ENCODE measurements at places on chromosomes 5 and 9.
A peak's percentile ranks its signal among the peaks of the same experiment; 100 is the strongest.

DNA sequence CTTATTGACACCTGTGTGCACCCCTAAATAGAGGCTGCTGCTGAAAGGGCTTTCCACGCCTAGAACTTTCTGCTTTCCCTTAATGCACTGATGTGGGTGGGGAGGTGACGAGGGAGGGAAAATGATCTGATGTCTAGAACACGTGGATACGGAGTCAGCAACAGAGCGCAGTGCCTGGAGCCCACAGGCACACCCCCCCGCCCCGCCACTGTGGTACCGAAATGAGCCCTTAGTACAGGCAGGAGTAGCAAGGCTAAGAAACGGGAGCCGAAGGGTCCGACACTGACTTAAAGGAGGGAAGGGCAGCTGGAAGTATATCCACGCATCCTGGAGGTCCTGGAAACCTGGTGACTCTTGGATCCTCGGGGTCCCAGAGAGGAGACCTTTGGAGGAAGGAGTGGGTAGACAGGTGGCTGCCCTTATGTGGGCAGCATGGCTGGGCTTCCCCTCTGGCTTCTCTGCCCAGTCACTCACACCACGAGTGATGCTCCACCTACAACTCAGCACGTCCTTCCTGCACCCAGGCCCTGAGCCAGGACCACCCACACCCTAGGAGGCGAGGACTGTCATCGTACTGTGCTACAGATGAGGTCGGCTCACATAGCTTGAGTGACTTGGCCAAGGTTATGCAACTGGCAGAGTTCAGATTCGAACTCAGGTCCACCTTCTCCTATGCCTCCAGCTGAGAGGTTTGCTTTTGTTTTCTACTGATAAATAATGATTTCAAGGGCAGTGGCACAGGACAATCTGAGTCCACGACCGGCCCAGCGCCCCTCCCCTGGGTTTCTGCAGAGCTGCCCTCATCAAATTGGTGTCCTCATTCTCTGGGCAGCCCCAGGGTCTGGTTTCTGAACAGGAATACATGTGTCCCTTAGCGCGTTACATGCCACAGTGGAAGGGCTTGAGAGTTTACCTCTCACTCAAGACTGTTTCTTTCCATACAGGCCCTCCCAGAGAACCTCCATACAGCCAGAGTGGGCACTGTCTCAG is 4.7 kb upstream of the VAV2 start:
- no peak for DNase-seq

GRCh38 chr9:15513335-15513734 is 2.6 kb upstream of the PSIP1 start:
- no peak for DNase-seq

GRCh38 chr9:27162045-27162444 is 53.0 kb downstream of the TEK start:
- no peak for DNase-seq

DNA sequence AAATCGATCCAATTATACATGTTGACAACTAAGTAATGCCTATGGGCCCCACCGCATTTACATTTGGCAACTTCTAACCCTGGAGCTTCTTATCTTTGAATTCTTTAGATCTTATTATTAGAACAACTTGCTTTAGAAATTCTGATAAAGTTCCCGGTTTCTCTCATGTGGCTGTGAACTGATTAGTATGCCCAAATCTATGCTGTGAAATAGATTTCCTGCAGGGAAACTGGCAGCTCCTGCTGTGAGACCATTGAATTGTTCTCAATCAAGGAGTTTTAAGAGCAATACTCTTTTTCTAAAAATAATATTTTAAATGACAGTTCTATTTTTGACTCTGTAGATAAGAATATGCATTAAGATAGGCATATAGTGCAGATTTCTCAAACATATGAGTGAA is 177.5 kb downstream of the GABRB2 start:
- DNase-seq = no peak

DNA sequence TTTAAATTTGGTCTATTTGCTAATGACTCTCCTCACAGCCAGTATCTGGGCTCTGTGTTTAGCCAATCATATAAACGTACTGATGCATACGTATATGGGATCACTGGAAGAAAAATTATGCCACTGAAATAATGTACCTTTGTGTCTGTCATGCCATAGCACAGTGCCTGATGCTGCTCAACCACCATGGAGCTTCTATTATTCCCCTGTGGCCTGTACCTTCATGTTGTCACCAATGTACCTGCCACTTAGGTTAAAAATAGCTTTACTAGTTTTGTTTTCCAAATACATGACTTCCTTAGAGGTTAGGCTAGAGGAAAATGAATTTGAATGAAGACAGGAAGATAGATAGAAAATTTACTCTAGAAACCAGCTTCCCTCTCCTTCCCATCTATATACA is 34.6 kb downstream of the HACD4 start:
- peak; percentile 26 for DNase-seq

DNA sequence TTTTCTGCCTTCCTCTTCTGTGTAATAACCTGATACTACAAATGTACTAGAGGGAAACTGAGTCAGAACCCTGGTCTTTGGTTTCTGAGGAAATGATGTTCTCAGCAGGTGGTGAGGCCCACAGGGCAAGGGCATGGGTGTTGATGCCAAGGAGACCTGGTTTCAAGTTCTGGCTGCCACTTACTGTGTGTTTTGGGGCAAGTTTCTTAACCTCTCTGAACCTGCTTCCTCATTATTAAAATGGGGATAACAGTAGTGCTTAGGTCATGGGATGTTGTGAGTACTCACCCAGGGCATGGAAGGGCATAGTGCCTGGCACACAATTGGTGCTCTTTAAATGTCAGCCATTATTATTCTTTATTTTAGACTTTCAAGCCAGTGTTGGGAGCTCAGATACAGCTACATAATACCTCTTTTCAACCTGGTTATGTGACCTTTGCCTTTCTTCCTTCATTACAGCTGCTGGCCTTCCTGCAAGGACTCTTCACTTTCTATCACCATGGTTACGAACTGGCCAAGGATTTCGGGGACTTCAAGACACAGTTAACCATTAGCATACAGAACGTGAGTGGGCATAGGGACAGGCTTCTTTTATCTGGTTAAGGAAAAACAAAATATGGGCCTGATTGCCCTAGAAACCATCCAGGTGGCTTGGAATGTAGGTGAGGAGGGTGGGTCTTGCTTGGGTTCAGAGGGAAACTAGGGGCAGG is 131.5 kb downstream of the ARHGAP26 start:
- DNase-seq = no peak

DNA sequence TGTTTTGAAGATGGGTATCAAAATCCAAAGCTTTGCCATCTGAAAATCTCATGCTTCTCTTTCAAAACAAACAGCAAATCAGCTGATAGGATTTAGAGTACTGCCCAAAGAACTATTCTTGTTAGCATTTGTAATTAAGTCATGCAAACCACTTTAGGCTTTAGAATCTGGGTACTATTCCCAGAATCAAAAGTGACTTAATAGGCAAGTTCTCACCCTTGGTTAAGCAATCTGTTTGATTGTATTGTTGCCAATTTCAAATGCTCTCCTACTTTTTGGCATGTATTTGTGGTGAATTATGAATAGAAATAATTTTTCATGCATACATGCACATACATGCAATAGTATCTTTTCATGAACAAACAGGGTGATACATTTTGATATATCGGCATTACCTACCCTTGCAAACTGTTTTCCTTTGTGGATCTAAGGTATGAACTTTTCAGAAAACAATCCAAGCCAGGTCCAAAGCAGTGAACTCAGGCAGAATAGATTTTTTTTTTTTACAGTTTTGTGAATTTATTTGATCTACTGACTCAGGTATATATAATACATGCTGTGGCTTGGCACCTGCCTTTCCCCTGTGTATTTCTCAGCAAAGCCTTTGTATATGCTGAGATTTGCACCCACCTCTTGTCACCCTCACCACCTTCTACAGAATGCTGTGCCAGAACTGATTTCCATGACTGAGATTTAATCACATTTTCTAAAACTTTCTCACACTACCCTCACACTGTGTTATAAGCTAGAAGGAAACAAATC is 9.0 kb downstream of the IL33 start:
- no peak for DNase-seq

DNA sequence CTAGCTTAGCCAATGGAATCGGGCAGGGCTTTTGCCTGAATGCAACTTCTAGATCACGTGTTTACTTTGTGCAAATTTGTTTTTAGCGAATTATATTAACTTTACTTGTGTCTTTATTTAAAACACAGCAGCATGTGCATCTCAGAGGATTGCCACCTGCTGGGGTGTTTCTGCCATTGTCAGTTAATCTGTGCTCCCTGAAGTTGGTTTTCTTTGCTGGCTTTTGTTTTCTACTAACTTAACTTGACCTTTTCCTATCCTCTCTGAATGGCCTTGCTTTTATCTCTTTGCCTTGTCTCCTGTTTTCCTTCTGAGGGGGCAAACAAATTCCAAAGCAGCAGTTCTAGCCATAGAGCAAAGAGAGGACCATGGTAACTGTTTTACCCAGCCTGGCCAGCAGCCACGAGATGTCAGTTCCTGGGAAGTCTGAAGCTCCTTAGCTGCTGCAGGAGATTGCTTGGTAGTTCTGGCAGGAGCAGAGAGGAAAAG is 67.6 kb downstream of the ARHGEF28 start:
- no peak for DNase-seq

DNA sequence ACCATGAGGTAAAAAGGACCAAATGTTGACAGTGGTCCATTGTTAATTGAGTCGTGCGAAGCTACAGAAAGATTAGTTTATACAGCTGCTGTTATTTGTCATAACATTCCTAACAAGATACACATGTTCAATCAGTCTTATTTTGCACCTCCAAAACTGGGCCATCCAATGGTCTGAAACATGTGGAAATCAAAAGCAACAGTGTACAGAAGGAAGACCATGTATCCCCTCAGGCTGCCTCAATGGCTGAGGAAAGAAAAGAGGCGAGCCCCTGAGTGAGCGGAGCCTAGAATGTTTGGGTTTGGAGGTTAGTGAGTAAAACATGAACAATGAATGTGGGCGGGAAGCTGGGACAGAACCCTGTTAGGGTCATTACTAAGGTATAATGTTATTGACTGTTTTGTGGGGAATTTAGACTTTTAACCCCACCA is 35.6 kb downstream of the NFIB start:
- no peak for DNase-seq

GRCh38 chr5:153404747-153405146 is 85.7 kb upstream of the GRIA1 start:
- DNase-seq = no peak

DNA sequence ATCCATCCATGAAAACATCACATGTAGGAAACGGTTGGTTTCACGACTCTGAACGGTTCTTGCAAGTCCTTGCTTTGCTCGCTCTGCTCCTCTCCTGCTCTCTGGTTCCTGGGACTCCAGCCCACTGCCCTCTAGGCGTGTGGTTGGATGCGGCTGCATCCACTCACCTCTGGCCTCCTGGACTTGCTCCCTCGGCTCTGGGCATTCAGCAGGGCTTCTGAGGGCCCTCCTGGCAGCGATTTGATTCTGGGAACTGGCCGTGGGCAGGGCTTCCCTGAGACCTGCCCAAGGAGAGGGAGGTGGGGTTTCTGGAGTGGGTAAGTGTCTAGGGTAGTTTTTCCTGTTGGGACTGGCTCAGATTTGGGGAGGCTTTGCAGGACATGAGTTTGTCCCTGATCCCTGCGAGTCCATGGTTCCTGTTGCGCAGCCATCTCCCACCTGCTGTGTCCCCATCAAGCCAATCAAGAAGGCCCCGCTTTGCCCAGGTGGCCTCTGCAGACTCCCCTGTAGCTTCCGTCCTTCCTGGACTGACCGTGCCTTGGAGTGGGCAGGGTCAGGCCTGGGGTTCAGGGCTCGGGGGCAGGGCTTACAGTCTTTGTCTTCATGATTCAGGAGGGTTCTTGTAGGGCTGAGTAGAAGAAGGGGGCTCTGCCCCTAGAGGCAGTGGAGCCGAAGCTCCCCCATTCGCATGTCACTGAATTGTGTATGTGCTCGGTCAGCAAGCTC is 192.3 kb downstream of the CACNA1B start:
- no peak for DNase-seq

DNA sequence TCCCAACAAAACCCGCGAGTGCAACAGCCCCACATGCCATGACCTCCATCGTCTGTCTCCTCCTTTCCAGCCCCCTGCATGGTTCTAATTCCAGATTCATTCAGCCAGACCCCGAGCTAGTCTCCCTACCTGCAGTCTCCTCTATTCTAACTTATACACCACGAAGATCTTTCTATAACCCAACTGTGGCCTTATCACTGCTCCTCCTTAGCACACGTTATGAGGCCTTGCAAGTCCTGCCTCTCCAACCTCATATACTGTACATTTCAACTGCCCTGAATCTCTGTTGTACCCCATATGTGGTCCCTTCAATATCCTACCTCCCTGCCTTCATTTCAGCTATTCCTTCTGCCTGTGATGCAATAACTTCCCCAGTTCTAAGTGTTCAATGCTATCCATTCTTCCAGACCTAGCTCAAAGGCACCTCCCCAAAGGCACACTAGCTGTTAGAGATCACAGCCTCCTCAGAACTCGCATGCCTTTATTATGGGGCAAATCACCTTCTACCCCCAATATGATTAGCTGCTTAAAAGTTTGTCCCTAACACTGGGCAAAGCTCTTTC is 215.1 kb upstream of the TRIM32 start:
- no peak for DNase-seq

- no peak for DNase-seq
Observed at GRCh38 chr5:132817011-132817410, 3.9 kb downstream of the SOWAHA start.

DNA sequence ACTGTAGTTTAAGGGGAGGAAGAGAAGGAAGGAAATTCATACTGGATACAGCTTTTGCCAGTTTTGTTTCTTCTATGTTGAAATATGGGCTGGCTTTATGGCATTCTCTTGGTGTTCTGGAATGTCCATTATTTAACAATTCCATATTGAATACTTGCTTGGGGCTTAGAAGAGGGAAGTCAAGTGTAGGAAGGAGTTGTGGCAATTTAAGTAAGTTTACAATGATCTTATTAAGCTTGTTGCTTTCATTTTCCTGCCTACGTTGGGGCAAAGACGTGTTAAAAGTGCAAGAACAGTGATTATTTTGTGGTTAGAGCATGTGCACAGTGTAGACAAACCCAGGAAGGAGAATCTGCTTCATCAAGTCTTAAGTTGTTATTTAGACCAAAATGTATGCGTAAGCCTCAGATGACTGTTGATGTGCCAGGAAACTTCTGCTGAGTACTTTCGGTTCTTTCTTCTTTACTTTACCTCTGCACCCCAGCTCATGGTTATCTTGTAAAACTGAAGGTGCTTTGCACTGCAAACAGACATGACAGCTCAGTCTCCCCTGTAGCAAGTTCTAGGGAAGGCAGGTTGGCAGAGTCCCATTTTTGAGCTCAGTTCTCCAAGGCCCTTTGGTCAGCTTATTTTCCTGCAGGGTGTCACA is 75.8 kb downstream of the F2RL2 start:
- DNase-seq = peak; percentile 55

- DNase-seq = no peak
Observed at GRCh38 chr9:135369412-135369990, 110.1 kb upstream of the PPP1R26 start.

GRCh38 chr5:93311881-93312280 is 269.1 kb downstream of the NR2F1-AS1 start:
- no peak for DNase-seq
